ENCODE measurements at places on chromosomes 4 and X. TPM values are rescaled to one million over a fixed set of nuclear protein-coding genes. Genes with fewer than 3 reads are reported as not detected.

- no peaks in the 10 kb centered on the region for H3K4me1 ChIP-seq
- no peaks in the 10 kb centered on the region for H3K36me3 ChIP-seq
- H3K4me3 ChIP-seq = no peak overlapping the region
- H3K27me3 ChIP-seq = no peaks in the 10 kb centered on the region
Observed at GRCh38 chrX:110665223-110666002, 130.2 kb downstream of the CHRDL1 start.

DNA sequence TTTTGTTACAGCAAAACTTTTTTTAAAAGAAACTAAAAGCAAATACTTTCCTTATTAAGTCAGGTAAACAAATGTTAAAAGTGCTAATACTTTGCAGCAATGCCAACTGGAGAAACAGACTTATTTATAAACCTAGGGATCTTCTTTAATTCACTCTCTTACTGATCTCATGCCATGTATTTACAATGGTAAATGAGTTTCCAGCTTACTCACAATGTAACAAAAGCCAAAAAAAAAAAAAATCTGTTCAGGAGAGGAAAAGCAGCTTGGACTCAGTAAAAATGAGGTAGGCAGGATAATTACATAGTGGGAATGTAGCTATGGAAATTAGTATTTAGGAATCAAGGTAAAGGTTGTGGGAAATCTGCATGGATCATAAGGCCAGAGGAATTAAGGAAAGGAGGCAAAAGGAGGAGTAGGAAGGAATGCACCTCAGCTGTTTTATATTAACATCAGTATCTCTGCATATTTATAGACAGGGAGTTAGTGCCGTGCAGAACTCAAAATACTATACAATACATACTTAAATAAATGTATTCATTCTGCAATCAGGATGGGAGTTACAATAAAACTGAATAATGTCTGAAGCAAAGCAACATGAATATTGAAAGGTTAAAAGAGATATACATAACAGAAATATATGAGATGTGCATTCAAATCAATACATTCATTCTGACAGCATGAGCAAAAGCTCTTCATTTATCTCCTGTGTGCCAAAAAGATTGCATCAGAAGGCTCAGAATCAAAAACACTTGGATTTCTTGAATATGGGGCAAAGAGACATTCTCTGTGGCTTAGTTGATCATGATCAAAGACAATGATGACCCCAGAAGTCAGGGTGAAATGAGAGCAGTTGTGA lies 57.9 kb upstream of the ETNPPL start:
- no peak overlapping the region for H3K27ac ChIP-seq
- peaks cover 21% of the 10 kb centered on the region for H3K27me3 ChIP-seq
- no peak for DNase-seq
- H3K36me3 ChIP-seq = no peaks in the 10 kb centered on the region

GRCh38 chr4:4914059-4914820 lies 54.8 kb downstream of the MSX1 start:
- no peak for DNase-seq
- peaks cover 22% of the 10 kb centered on the region for H3K27me3 ChIP-seq
- no peaks in the 10 kb centered on the region for H3K36me3 ChIP-seq
- no peaks in the 10 kb centered on the region for H3K4me1 ChIP-seq
- no peak overlapping the region for H3K4me3 ChIP-seq

DNA sequence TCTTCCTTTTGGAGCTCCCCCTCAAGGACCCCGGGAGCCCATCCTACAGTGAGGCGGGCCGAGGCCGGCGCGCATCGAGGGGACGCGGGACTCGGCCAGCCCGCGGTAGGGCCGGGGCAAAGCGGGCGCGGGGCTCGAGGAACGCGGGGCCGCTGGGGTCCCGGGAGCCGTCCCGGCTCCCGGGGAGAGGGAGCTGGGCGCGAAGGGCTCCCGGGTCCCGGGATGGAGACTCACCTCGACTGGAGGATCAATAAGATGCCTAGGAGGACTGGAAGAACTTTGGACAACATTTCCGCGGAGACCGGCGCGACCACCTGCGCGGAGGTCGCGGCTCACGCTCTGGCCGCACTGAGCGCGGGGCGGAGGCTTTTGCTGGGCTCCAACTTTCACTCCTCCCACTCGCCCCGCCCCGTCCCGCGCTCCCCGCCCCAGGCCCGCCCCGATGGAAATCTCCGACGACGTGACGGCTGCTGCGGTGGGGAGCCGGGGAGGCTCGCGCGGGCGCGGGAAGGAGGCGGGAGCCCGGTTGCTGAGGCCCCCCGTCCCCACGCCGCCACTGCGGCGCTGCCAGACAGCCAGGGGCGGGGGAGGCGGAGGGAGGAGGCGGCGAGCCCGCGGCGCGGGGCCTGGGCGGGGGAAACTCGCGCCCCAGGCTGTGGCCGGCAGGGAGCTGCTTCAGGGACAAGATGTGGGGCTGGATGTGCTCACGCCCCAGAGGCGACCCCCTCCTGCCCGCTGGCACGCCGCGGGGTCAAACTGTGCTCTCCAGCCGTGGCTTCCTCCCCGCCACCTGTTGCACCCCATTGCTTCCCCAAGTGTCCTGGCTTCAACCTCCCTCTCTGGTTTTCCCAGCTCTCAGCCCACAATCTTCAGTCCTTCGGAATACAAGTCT lies at the start of gene GABRE:
Gene GABRE, minus strand, starts transcription at position 341 of the 892 bp plus-strand sequence. Its CDS starts 51 bp downstream, at position 290.
- peak within 1 kb of the TSS; percentile 60 for H3K4me3 ChIP-seq
- no peaks in the 10 kb centered on the region for H3K36me3 ChIP-seq
- H3K27me3 ChIP-seq = peaks cover 22% of the 10 kb centered on the region
- H3K4me1 ChIP-seq = no peaks in the 10 kb centered on the region
- H3K27ac ChIP-seq = no peak within 1 kb of the TSS
- peak; percentile 78 for DNase-seq

Gene CACNA1F
- 1.0 TPM for total RNA-seq

Gene DGKK
- 3.5 TPM for total RNA-seq

Gene MAGEC3
- 0.58 TPM for total RNA-seq
